ENCODE measurements at places on chromosomes 3 and 15.

- no peak for DNase-seq
Measured at GRCh38 chr15:82128401-82129148, 82.8 kb upstream of the MEX3B start.

- no peak for DNase-seq
Measured at GRCh38 chr15:33580526-33580925, 269.8 kb downstream of the RYR3 start.

GRCh38 chr3:106302451-106303221 is 433.8 kb upstream of the CBLB start:
- DNase-seq = no peak

DNA sequence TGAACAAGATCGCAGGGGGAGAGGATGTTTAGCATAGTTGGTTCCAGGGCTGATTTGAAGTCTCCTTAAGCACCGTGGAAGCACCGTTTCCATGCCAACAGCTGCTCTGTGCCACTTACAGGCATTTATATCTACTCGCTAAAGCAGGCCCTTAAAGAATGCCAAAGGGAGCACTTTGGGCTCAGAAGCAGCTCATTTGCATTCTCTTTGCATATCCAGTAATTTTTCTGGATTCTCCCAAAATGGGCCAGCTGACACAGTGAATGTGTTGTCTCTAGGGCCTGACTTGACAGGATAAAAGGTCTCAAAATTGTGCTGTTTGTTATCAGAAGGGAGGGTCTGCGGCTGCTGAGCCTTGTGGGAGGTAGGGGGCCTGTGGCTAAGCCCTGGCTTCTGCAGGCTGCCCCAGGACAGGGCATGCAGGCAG is 138.6 kb downstream of the FBLN2 start:
- no peak for DNase-seq
